CD4-positive, alpha-beta T cell treated with Interleukin-1 beta for 1 hour (primary cell): ENCODE measurements at places on chromosomes 13 and 19.
A peak's percentile ranks its signal among the peaks of the same experiment; 100 is the strongest.

- no peak for DNase-seq
Observed at GRCh38 chr19:47485210-47485609, 1.2 kb upstream of the KPTN start.

GRCh38 chr13:53105477-53105876, 76.9 kb downstream of the OLFM4 start:
- DNase-seq: no peak

GRCh38 chr19:55058781-55059610, 4.0 kb downstream of the RDH13 start:
- DNase-seq: no peak

DNA sequence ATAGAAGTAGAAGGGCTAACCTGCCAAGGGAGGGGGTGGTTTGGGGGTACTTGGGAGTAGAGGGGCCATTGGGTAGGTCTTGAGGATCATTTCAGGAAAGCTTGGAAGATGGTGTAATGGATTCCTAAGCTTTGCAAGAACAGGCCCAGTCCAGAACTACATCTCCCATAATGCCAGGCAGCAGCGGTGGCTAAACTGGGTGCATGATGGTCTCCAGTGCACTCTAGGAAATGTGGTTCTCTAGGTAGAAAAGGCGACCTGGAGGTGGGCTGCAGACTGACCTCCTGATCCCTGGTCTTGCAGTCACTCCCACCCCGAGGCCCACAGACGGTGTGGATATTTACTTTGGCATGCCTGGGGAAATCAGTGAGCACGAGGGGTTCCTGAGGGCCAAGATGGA, 3.8 kb downstream of the APLP1 start:
- no peak for DNase-seq

DNA sequence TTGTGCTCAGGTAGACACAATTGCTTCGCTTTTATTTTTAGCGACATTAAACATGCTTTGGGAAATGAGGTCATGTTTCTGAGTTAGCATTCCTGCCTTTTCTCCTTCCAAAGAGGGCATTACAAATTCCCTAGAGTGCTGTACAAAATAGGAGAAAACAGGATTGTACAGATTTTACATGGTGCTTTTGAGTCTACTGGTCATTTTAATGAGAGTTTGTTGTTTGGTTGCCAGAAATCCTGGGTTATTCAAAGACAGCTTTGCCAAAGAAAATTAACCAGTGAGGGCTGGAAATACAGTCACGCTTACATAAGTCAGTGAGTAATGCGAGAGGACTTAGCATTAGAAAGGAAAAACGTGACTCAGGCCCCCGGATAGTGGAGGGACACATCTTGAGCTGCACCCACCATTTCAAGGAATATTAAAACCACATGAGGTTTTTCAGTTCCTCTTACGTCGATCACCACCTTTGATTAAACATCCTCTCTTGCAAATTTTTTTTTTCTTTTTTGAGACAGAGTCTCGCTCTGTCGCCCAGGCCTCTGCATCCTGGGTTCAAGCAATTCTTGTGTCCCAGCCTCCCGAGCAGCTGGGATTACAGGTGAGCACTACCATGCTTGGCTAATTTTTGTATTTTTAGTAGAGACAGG, 55.4 kb downstream of the SACS start:
- DNase-seq: peak; percentile 47

- DNase-seq: no peak
Observed at GRCh38 chr19:51272183-51272810, 21.4 kb downstream of the SIGLECL1 start.

- DNase-seq: peak; percentile 50
Observed at GRCh38 chr19:9848060-9848459, 12.9 kb downstream of the PIN1 start.

GRCh38 chr13:33992881-33993336, 175.0 kb downstream of the RFC3 start:
- DNase-seq: no peak

DNA sequence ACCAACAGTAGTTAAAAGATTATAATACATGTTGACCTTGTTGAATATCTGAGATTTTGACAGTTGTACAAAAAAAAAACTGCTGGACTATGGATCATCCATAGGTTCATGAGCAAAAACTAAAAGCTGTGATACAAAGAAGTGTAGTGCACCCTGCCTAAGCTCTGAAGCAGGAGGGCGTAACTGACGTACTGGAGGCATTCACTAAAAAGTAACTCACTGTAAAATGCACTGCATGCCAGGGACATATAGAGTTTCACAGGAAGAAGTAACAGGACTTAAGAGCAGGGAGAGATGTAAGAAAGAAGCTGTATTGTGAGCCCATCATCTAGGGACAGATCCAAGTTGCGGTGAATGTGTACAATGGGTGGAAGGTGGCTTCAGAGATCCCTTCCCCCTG, 177.9 kb downstream of the IRS2 start:
- no peak for DNase-seq

DNA sequence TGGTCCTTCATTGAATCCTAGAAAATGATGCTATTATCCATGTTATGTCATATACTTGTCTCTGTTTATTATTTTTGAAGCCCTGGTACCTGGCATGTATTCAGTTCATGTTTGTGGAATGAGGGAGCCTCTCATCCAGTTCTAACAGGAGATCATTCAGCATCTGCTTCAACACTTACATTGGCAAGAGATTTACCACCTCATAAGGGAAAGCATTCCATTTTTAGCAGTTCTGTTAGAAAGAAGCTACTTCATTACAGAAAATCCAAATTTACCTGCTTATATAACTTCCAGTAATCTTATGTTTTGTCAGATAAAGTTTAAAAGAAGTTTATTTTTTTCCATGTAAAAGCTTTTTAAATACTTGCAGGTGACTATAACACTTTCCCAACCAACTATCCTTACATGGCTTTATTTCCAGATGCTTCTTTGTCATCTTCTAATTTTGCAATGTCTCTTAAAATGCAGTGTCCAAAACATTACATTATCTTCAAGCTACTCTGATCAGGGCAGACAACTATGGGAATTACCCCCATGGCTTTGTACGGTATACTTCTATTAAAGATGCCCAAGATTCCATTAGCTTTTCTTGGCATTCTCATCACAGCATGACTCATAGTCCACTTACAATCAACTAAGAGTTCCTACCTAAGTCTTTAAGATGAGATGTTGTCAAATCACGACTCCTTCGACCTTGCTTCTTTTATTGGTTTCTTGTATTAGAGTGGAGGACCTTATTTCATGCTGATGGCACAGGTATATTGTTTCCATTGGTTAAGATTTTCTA, 262.1 kb downstream of the PCDH9 start:
- no peak for DNase-seq
